ENCODE measurements at places on chromosomes 7 and 10. TPM values are rescaled to one million over a fixed set of nuclear protein-coding genes. Genes with fewer than 3 reads are reported as not detected.

The SPDYE5 gene
- total RNA-seq: not detected

DNA sequence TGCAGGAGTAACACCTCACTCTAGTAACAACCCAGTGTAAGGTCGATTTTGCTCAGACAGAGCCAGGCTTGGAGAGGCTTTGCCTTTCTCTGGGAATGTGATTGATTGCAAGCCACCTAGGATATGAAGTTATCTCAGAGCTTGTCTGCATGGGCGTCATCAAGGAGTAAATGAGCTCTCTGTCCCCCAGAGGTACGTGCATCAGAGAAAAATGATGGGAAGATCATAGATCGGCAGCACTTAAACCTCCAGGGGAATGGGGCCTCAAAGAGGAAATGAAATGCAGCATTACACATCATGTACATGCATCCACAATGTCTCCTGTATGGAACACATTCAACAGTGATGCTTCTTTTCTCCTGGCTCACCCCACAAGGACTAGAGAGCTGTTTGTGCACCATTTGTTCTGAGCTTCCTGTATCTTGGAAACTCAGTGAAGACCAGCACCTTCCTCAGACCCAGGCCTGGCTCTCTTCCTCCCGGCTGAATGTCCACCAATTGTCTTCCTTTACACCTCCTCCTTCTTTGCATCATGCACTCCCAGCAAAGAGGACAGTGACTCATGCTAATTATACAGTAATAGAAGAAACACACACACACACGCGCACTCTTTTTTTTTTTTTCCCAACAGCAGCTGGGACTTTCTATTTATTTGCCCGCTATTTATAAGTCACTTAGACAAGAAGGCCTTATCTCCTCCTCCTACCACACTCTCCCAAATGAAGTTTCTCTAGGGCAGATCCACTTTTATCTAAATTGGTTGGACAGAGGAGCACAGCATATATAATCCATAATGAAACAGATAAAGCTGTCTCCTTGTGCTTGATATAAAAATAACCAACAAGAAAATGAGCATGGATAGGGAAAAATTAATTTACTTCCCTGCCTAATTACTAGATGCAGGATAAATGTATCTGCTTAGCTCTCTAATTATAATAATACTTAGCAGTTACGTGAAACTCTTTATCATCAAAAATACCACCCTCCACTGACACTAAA lies 990.7 kb downstream of the CCSER2 start:
- DNase-seq: no peak

DNA sequence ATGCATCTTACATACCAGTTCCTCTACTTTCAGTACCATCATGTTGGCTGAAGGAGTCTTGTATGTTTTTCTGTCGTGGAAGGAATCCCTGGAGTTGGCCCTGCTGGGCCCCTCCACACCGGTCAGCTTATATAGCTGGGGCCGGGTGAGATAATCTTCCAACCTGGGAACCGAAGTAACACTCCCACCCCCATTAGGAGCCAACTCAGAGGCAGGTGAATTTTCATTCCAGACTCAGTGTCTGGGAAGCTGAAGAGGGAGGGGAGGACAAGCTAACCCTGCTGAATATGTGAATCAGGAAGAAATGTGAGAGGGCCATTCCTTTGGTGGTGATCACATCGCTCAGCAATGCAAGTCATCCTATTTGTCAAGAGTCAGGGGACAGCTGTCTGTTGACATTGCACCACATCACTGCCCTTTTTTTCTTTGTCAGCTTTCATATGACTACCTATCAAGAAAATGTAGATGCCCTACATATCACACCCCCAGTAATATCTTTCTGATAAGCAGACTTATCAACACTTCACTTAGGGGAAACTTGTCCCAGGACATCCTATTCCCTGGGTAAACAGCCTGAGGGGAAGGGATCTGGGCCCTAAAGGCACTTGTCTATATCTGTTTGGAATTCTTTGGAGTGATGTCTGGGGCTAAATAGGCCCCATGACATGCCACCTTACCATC lies at the start of gene ANKRD1:
TSS of gene ANKRD1 (minus strand) at position 102 of the 681 bp plus-strand sequence. CDS start at position 42, 60 bp downstream.
- DNase-seq: peak; percentile 76

The SH2D4B gene
- total RNA-seq: not detected

GRCh38 chr7:72435925-72436480 lies 23.9 kb upstream of the CALN1 start:
- no peak for DNase-seq

The DLG5 gene
- total RNA-seq: 67.4 TPM

The OIT3 gene
- total RNA-seq: not detected

GRCh38 chr7:14000247-14000646 lies 10.8 kb upstream of the ETV1 start:
- DNase-seq: no peak

- DNase-seq: no peak
Measured at GRCh38 chr10:50527442-50528043, 96.2 kb downstream of the SGMS1 start.

DNA sequence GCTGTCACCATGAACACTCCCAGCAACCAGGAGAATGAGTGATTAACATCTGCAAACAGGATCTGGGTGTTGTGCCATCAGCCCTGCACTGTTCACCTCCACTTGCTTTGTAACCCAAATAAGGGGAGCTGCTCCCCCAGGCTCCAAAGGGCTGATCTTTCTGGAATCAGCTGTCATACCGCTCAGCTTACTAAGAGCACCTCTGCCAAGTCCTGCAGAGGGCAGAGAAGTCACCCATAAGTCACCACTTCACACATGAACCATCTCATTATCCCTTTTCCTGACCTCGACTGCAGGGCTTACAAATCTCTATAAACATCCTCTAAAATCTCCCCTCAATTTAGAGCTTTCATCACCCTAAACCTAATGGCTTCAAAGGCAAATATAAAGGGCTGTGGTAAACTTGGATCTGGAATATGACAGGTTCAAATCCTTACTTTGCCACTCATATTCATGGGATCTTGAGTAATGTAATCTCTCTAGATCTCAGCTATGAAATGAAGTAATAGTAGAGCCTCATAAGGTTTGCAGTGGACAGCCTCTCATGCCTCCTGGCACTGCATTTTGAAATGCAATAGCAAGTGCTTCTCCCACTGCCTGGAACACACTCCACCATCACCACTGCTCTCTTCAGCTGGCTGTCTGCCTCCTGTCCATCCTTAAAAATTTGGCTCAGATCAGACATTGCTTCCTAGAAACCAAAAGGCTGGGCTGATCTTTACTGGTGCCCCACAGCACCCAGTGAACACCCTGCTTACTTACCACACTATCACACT lies 38.8 kb downstream of the ERLIN1 start:
- no peak for DNase-seq

The MBLAC1 gene
- 1.6 TPM for total RNA-seq
